Naive thymus-derived CD4-positive, alpha-beta T cell (primary cell): ENCODE measurements at places on chromosomes 6 and 20. TPM values are rescaled to one million over a fixed set of nuclear protein-coding genes. Genes with fewer than 3 reads are reported as not detected.

DNA sequence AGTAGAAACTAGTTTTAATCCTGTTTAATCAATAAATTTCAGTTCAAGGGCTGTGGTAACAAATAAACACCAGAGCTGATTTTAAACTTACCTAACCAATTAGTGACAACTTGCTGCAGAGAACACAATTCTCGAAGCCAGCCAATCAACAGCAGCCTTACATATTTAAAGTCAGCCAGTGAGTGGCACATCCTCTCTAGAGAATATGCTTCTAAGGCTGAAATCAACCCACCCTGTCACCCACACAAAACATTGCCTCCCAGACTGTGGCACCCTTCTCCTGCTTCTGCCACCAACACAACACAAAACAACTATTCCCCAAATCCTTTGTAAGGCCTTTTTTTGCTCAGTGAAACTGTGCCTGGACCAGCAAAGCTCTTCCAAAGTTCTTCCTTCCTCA is 306.0 kb downstream of the EYA4 start:
- DNase-seq = no peak

TMEM217 gene
- not detected for total RNA-seq

BEND6 gene
- 0.43 TPM in 1 of 2 replicates, not detected in the other for total RNA-seq

GRCh38 chr6:52617087-52617486 is 40.2 kb upstream of the TRAM2 start:
- DNase-seq = no peak
